Bronchial epithelial cell (primary cell): ENCODE measurements at places on chromosomes 1 and 21. TPM values are rescaled to one million over a fixed set of nuclear protein-coding genes. Genes with fewer than 3 reads are reported as not detected.

The CFAP74 gene
- not detected in 2 replicates for total RNA-seq

The HAX1 gene
- 143 and 183 TPM in 2 replicates for total RNA-seq

The HSD17B7 gene
- total RNA-seq: 20.2 and 20.5 TPM in 2 replicates

The YBEY gene
- 15.4 and 17.4 TPM in 2 replicates for total RNA-seq

The C1orf116 gene
- 20.0 and 29.6 TPM in 2 replicates for total RNA-seq

The EPHB2 gene
- total RNA-seq: 10.0 and 16.4 TPM in 2 replicates
